ENCODE measurements at places on chromosomes 7 and 10. TPM values are rescaled to one million over a fixed set of nuclear protein-coding genes. Genes with fewer than 3 reads are reported as not detected.

GRCh38 chr10:93352638-93353383 is 129.3 kb downstream of the MYOF start:
- H3K4me3 ChIP-seq: no peak overlapping the region
- no peak for DNase-seq
- H3K36me3 ChIP-seq: peaks cover 82% of the 10 kb centered on the region
- peaks cover 8% of the 10 kb centered on the region for H3K4me1 ChIP-seq
- H3K27ac ChIP-seq: peak overlapping the region; percentile 46

The LIPJ gene
- total RNA-seq: not detected

- H3K27ac ChIP-seq: peak within 1 kb of the TSS; percentile 67
- no peak for DNase-seq
- H3K27me3 ChIP-seq: no peaks in the 10 kb centered on the region
- no peaks in the 10 kb centered on the region for H3K36me3 ChIP-seq
- peak within 1 kb of the TSS; percentile 72 for H3K4me3 ChIP-seq
Measured at GRCh38 chr7:18495412-18496340, at the start of gene HDAC9. Gene HDAC9 (plus strand): TSS chr7:18495749. CDS start chr7:18496303, 554 bp downstream.

GRCh38 chr10:409408-410040 is 274.3 kb downstream of the ZMYND11 start:
- no peak for DNase-seq
- H3K4me1 ChIP-seq: peaks cover 17% of the 10 kb centered on the region
- H3K4me3 ChIP-seq: no peak overlapping the region
- peaks cover 49% of the 10 kb centered on the region for H3K36me3 ChIP-seq
- no peak overlapping the region for H3K27ac ChIP-seq

DNA sequence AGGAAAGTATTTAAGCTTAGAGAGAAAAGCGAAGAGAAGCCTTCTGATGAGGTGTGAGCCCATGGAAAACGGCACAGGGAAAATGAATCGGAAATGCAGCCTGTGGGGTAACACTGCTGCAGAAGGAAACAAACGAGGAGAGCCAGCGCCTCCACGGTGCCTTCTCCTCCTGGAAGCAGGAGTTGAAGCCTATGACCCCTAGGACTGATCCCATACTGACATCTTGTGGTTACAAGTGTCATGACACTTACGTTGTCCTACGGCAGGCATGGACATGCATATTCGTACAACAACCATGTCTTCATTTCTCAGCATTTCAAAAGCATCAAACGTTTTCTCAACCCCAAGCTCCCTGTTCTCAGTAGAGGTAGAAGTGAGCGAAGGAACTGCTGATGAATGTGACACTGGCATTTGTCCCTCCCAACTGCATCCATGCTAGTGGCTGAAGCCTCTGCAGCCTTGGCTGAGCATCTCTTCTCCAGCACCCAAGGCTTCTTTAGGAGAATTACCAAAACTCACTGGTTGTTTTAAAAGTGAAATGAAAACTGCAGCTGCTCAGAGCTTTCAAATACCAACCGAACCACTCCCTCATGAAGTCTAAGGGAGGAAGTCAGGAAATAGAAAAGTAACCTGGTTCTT is 160.2 kb downstream of the JAZF1 start:
- H3K27me3 ChIP-seq: no peaks in the 10 kb centered on the region
- no peak for DNase-seq
- no peak overlapping the region for H3K4me3 ChIP-seq

The EPHA1 gene
- total RNA-seq: not detected

- peak overlapping the region; percentile 82 for H3K4me3 ChIP-seq
- H3K27ac ChIP-seq: peak overlapping the region; percentile 65
- H3K36me3 ChIP-seq: peaks cover 5% of the 10 kb centered on the region
- DNase-seq: no peak
Measured at GRCh38 chr10:73414230-73414945, 530 bp upstream of the ANXA7 start.

GRCh38 chr10:13834581-13835286 is 248.0 kb downstream of the PRPF18 start:
- H3K4me3 ChIP-seq: no peak overlapping the region
- peak overlapping the region; percentile 86 for H3K27ac ChIP-seq
- H3K36me3 ChIP-seq: peaks cover 12% of the 10 kb centered on the region
- H3K27me3 ChIP-seq: no peaks in the 10 kb centered on the region
- no peak for DNase-seq

The TYW1 gene
- total RNA-seq: 16.3 TPM

DNA sequence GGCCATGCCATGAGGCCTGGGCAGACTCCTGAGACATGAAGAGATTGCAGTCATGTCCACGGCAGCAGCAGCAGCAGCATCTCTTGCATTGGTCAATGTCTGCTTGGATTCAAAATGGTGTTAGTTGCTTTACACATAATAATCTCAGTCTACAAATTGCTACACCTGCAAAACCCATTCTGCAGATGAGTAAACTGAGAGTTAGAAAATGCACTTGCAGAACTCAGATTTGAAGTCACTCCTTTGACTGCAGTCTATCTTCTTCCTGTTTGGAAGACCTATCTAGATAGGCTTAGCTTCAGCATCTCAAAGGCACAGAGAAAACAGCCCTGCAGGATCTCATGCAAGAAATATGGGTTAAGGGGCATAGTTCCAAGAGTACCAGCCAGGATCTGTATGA is 350.3 kb downstream of the TNS3 start:
- no peak overlapping the region for H3K4me3 ChIP-seq
- DNase-seq: no peak
- no peaks in the 10 kb centered on the region for H3K27me3 ChIP-seq
- H3K36me3 ChIP-seq: no peaks in the 10 kb centered on the region
- H3K27ac ChIP-seq: no peak overlapping the region

The RASA4 gene
- 26.1 TPM for total RNA-seq

GRCh38 chr7:157753713-157754415 is 417.1 kb downstream of the DNAJB6 start:
- H3K4me1 ChIP-seq: no peaks in the 10 kb centered on the region
- no peak for DNase-seq

The GPR26 gene
- not detected for total RNA-seq

DNA sequence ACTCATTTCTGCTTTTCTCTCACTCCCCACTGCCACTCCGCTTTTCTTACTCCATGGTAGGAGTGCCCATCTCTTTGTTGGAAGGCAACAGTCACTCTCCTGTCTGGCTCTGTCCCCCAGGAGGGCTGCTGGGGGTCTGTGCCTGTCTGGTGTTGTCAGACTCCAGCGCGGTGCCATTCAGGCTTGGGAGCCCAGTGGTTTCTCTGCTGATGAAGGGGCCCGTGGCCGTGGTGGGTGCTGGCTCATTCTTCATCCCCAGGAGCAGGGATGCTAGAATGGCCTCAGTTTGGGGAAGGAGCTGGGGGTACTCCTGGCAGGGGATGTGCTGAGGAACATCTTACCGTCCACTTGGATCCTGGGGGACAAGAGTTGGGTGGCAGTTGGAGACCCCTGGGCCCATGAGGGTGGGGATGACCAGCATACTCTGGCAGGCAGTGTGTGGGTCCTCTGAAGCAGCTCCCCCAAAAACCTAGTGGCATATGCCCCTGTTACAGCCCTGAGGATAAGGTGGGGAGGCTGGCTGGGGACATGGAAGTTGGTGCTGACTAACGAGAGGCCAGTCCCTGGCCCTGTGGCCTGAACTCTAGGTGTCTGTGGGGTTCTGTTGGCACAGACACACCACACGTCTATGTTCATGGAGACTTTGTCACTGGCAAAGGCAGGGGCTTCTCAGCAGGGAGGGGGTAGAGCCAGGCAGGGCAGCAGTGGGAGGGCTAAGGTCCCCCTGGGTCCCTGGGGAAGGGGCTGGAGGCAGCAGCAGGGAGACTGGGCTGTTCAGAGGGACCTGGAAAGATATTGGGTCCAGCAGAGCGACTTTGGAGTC is 102.8 kb upstream of the RET start:
- H3K4me3 ChIP-seq: no peak overlapping the region
- H3K27ac ChIP-seq: no peak overlapping the region
- peaks cover 5% of the 10 kb centered on the region for H3K27me3 ChIP-seq
- DNase-seq: peak; percentile 78

- no peak for DNase-seq
- no peak overlapping the region for H3K4me3 ChIP-seq
Measured at GRCh38 chr7:141709318-141709717, 1.2 kb downstream of the WEE2 start.

- no peaks in the 10 kb centered on the region for H3K36me3 ChIP-seq
- H3K27ac ChIP-seq: no peak overlapping the region
- no peak overlapping the region for H3K4me3 ChIP-seq
- no peaks in the 10 kb centered on the region for H3K27me3 ChIP-seq
Measured at GRCh38 chr10:31999070-31999660, 57.1 kb downstream of the KIF5B start.

GRCh38 chr7:15424468-15424867 is 137.3 kb downstream of the AGMO start:
- peaks cover 11% of the 10 kb centered on the region for H3K4me1 ChIP-seq
- no peak for DNase-seq
- H3K27me3 ChIP-seq: no peaks in the 10 kb centered on the region
- H3K4me3 ChIP-seq: no peak overlapping the region
